Stimulated activated CD8-positive, alpha-beta memory T cell treated with anti-CD3 and anti-CD28 coated beads, Interleukin-15, amount 100 ng/mL, for 4 hours (primary cell): ENCODE measurements at places on chromosomes 4 and X.
A peak's percentile ranks its signal among the peaks of the same experiment; 100 is the strongest.

GRCh38 chr4:88754796-88755195 lies 57.2 kb upstream of the NAP1L5 start:
- DNase-seq: no peak

GRCh38 chr4:74111990-74112389 lies 13.0 kb upstream of the CXCL2 start:
- DNase-seq: no peak

DNA sequence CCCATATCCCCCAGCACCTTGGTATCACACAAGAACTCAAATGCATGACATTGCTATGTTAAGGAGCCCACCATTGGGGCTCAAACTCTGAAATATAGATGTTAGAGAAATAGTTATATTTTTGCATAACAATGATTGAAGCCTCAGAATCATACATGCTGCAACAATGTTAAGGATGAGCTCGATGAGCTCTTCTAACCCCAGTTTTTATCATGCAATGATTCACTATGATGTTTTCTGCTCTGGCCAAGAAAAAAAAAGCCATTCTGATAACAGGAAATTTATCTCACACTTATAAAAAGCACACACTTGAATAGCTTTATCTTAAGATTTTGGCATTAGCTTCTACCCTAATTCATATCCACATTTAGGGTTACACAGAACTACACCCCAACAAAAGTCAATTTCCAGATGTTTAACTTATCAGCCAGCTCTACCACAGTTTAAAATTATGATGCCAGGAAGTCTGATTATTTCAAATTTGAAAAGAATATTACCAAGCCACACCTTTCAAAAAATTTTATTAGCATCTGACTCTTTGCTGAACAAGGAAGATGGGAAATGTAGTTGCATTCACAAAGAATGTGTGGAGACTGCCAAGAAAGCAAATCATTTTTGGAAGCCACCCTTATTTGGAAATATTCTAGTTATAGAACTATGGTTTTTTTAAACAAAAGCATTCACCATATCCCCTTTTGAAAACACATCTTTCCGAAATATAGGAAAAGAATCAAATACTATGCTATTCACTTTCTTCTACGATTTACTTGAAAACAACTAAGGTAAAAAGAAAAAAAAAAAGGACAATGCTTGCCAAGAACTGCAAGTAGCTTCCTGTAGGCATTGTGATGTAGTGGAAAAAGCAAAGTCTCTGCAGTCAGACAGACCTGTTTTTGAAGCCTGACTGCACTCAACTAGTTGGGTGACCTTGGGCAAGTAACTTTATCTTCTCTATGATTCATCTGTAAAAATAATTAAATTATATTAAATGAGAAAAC lies 100.8 kb upstream of the PLS3 start:
- DNase-seq: no peak

GRCh38 chrX:152850465-152850864 lies 19.6 kb downstream of the NSDHL start:
- no peak for DNase-seq

GRCh38 chr4:158729716-158730559 lies 6.7 kb upstream of the PPID start:
- peak; percentile 21 for DNase-seq

- no peak for DNase-seq
These were observed 77.7 kb downstream of the PDK3 start for GRCh38 chrX:24542756-24543155.

- DNase-seq: no peak
These were observed 53.6 kb downstream of the CORIN start for GRCh38 chr4:47784222-47784621.
